ENCODE measurements at places on chromosomes 13 and 19.

- DNase-seq = no peak
Observed at GRCh38 chr19:27742041-27742440, 1470.9 kb downstream of the UQCRFS1 start.

- no peak for DNase-seq
Observed at GRCh38 chr19:41430922-41431321, 3.7 kb upstream of the B3GNT8 start.

GRCh38 chr19:3880471-3881271 is at the start of gene ATCAY:
ATCAY (plus strand) TSS chr19:3880685; CDS start chr19:3885768, 5,083 bp downstream.
- no peak for DNase-seq

DNA sequence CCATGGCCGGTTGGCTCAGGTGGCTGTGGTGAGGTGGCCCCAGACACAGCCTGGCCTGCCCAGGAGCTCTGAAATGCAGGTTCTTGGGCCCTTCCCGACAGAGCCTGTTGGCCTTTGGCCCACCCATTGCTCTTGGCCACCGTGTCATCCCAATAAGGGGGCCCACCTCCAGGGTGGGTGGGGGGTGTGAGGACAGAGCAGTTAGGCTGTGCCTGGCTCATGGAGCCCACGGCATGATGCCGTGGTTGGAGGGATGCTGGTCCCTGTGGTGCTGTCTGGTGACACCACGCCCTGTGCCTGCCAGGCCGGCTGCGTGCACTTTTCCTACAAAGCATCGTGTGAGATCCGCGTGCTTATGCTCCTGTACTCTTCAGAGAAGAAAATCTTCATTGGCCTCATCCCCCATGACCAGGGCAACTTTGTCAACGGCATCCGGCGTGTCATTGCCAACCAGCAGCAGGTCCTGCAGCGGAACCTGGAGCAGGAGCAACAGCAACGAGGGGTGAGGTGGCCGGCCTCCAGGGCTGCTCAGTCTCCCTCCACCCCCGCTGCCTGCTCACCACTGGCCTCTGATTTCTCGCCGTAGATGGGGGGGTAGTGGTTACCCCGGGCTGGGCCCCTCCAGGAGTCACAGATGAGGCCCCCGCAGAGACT is 7.6 kb downstream of the PNKP start:
- DNase-seq = no peak

Measured in dermis microvascular lymphatic vessel endothelial cell (primary cell).